ENCODE measurements at places on chromosomes 11 and 22.

DNA sequence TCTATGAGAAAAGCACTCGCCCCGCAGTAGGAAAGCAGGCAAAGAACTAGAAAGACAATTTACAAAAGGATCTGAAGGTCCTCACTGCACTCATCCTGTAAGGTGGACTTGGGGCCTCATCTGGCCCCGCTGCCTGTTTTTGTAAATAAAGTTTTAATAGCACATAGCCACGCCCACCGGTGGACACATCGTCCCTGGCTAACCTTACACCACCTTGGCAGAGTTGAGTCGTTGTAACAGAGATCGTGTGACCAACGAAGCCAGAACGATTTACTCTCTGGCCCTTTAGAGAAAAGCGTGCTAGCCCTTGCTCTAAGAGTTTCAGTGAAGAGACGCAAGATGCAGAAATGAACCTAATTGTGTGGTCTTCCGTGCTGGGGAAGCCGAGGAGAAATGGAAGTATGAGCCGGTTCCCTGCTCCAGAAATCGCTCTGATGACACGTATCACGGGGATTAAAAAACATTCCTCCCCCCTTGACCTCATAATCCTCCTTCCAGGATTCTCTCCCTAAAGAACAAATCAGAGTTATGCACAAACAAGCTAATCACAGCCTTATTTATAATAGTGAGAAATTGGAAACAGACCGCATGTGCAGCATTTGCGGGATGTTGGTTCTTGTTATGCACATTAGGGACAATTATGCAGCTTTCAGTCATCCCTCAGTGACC is 80.1 kb downstream of the CDKN1C start:
- DNase-seq, result no peak

DNA sequence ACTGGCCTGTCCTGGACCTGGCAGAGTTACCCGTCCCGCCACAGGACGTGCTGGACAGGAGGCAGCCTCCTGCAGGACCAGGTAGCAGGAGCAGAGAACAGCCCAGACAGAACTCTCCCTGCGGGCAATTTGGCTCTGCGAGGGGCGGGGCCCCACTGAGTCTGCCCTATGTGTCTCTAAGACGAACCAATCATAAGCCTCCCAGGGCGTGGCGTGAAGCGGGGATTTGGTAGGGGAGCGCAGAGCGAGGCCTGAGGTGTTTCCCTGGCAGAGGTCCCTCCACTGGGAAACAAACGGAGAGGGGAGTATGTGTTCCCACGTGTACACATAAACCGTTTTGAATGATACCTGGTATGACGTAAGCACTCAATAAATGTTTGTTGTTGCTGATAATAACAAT is 7.4 kb downstream of the CD82 start:
- DNase-seq, result no peak

DNA sequence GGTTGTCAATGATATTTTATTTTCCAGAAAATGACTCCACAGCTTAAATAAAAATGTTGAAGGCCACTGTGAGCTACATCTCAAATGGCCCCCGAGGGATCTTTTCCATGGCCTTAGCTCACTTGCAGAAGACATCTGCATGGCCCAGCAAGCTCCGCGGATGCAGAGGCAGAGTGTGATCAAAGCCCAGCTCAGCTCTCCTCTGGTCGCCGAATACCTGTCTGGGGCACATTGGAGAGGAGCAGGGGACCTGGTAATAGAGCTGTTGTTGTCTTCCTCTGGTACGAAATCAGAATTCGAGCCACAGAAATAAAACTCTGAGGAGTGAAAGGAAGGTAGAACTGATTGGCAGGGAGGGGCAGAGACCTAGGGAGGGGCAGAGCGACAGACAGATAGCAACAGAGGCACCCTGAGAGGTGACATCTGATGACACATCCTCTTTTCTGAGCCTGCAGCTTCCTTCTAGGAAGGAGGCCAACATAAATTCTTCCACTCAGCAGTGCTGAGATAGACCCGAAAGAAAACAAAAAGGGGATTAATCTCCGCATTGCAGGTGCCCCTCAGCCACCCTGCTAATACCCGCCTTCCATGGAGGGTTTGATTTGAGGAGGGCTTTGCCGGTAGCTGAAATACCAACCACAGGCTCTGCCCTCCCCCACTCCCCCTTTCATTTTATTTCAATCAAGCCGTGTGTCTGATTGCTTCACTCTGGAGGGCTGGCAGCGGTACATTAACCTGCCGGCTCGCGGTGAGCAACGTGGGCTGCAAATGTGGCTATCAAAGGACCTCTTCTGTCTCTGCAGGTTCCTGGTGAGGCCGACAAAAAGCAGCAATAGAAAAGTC is 759.4 kb downstream of the OPCML start:
- no peak for DNase-seq

GRCh38 chr11:65184146-65184545 is 2.4 kb downstream of the CAPN1 start:
- DNase-seq, result no peak

GRCh38 chr11:131537748-131538147 is 167.3 kb downstream of the NTM start:
- DNase-seq, result no peak

GRCh38 chr11:13929395-13929891 is 33.1 kb upstream of the SPON1 start:
- no peak for DNase-seq

DNA sequence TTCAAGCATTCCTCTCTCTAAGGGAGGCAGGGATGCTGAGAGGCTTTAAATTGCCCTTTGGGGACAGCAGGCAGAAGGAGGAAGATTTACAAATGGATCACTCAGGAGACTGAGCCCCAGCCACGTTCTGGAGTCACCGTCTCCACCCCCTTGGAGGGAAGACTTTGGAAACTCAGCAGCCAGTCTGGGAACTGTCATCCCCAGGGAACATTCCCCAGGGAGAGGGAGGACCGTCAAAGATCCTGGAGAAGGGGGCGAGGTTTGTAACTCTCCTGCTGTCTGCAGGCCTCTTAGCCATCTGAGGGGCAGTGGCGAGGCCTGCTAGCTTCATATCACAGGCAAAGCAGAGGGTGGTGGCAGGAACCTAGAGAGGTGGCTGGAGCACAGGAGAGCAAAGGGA is 56.1 kb upstream of the SLC22A12 start:
- DNase-seq, result no peak

All from activated T-helper 1 cell treated with anti-CD3 and anti-CD28 coated beads, Interleukin-2, amount 50 U/mL, for 16 hours (primary cell).